ENCODE measurements at places on chromosomes 5 and 9.

DNA sequence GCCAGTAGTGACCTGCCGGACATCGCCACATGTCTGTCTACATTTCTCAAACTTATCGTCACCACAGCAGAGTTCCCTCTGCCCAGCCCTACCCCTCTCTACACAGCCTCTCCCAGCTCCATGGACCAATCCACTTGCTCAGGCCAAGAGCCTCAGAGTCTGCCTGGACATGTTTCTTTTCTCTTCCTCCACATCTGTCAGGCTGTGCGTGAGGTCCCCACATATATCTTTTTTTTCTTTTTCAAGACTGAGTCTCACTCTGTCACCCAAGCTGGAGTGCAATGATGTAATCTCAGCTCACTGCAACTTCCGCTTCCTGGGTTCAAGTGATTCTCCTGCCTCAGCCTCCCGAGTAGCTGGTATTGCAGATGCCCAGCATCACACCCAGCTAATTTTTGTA is 62.7 kb upstream of the GGTA1 start:
- no peak for DNase-seq

- DNase-seq = peak; percentile 92
These were observed 21.3 kb downstream of the WNK2 start for GRCh38 chr9:93205045-93205768.

DNA sequence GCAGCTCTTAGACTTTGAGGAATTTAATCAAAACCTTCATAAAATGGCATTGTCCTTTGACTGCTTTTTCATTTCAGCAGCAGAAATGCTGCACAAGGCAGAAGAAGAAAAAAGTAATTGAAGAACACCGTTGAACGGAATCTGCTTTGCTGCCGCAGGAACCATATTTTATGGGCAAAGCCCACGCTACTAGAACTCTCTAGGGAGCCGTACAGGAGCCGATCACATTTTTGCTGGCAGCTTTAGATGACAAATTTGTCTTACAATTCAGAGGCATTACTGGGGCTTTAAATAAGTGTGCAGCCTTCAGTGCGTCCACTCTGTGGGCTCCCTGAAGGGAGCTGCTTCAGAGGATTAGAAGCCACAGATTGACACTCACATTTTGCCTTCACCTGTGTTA is 5.4 kb downstream of the CFAP90 start:
- DNase-seq = no peak

DNA sequence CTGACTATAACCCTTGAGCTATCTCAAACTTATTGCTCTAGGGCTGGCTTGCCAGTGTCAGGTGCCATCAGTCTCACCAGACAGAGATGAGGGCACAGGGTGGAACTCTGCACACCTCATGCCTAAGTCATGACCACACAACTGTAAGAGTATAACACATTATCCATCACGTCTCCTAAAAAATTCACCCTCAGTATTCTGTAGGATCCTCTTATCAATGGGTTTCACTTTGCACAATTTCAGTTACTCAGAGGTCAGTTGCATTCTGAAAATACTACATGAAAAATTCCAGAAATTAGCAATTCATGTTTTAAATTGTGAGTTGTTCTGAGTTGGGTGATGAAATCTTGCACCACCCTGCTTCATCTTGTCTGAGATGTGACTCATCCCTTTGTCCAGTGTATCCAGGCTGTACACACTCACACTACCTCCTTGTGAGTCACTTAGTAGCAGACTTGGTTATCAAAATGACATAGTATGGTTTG is 690.9 kb upstream of the CDH18 start:
- no peak for DNase-seq

- no peak for DNase-seq
These were observed 7.0 kb downstream of the FAM53C start for GRCh38 chr5:138344887-138345622.

GRCh38 chr9:129317179-129318011 is 139.3 kb upstream of the IER5L start:
- DNase-seq = peak; percentile 72

GRCh38 chr9:107620801-107621200 is 131.2 kb upstream of the KLF4 start:
- DNase-seq = no peak

GRCh38 chr9:123718188-123718587 is 211.7 kb downstream of the DENND1A start:
- no peak for DNase-seq

GRCh38 chr5:1312993-1313833 is 18.3 kb upstream of the TERT start:
- DNase-seq = peak; percentile 88

- DNase-seq = no peak
These were observed 77.5 kb upstream of the ZNF169 start for GRCh38 chr9:94181408-94182181.

DNA sequence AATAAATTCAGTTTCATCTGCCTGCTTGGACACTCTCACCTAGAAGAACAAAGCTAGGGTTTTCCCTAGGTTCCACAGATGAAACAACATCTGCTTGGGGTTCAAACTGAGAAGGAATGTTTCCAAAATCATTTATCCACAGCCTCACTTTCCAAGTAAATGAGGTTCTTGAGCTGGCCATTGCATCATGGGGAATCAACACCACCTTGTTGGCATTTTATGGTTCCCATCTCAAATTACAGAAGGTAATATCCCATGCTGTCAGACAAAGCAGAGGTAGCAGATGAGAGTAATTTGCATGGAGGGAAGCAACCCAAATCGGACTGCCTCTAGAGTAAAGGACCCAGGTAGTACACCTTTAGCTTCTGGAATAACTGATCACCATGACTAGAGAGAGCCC is 10.5 kb upstream of the NR4A3 start:
- DNase-seq = no peak

GRCh38 chr5:151154931-151155774 is 2.4 kb downstream of the ANXA6 start:
- DNase-seq = no peak

GRCh38 chr5:61253547-61253946 is 78.5 kb upstream of the ZSWIM6 start:
- no peak for DNase-seq

GRCh38 chr9:34097865-34098264 is 28.6 kb downstream of the DCAF12 start:
- DNase-seq = no peak

DNA sequence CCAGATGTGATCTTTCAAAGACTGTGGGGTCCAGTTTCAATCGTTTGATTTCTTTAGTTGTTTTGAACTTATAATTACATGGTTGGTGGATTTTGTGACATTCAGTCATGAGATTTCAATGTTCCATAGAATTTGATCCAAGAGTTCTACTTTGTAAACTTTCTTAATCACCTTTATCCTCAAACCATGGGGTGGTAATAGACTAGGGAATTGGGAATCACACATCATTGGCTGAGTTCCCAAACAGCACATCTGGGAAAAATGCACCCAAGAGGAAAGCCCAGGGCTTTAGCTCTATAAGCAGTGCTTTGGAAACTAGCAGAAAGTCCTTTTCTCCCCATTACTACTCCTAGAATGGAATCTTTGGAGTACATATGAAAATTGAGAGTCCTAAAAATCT is 177.6 kb downstream of the NNT start:
- DNase-seq = no peak

- no peak for DNase-seq
These were observed 545.8 kb downstream of the CSNK1G3 start for GRCh38 chr5:124057724-124058231.

- no peak for DNase-seq
These were observed 77.7 kb downstream of the FOXD1 start for GRCh38 chr5:73370640-73371583.

- DNase-seq = no peak
These were observed 337.4 kb downstream of the GLIS3 start for GRCh38 chr9:3962496-3962895.

DNA sequence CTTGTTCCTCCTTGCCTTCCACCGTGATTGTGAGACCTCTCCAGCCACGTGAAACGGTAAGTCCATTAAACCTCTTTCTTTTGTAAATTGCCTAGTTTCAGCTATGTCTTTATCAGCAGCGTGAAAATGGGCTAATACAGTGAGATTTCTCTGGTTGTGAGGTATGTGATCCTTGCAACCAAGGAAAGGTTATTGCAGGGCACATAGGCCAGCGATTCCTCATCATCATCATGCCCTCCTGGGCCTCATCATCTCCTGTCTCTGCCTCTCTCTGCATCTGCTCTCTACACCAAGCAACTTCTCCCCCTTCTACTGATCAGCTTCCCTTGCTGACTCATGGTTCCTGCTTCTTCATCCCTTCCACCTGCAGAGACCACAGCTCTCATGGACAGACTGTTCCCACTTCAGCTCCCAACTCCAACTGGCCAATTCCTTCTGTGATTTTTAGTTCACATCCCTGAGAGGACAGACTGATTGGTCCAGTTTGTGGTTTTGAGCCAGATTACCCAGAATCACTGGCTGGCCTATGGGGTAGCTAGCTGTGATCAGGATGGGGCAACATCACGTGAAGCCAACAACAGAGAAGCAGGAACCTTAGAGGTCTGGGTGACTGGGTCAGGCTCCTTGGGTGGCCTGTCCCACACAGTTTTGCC is 53.1 kb downstream of the LIX1 start:
- DNase-seq = no peak

DNA sequence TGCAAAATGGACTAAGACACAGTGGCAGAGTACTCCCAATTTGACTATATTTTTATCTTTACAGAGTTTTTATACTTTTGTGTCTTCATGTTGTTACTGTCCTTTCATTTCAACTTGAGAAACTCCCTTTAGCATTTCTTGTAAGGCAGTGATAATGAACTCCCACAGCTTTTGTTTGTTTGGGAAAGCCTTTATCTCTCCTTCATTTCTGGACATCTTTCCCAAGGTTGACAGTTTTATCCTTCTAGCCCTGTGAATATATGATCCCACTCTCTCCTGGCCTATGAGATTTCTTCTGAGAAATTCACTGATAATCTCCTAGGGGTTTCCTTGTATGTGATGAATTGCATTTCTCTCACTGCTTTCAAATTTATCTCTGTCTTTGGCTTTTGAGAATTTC is 9.2 kb upstream of the SARDH start:
- DNase-seq = no peak

DNA sequence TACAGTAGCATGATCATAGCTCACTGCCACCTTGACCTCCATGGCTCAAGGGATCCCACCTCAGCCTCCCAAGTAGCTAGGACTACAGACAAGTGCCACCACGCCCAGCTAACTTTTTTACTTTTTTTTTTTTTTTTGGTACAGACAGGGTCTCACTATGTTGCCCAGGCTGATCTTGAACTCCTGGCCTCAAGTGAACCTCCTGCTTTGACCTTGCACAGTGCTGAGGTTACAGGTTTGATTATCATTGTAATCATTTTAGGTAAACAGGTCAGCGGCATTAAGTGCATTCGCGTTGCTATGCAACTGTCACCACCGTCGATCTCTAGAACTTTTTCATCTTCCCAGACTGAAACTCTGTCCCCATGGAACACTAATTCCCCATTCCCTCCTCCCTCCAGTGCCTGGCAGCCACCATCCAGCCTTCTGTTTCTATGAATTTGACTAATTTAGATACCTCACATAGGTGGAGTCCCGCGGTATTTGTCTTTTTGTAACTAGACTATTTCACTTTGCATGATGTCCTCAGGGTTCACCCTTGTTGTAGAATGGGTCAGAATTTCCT is 5.8 kb upstream of the CARD19 start:
- peak; percentile 6 for DNase-seq

GRCh38 chr9:33187519-33188218 is 20.5 kb upstream of the B4GALT1 start:
- DNase-seq = no peak

GRCh38 chr5:179118338-179118737 is 58.2 kb downstream of the ZNF354C start:
- DNase-seq = no peak

GRCh38 chr9:37032713-37033112 is 1.4 kb downstream of the PAX5 start:
- no peak for DNase-seq

GRCh38 chr5:43061352-43062075 is 21.4 kb upstream of the ANXA2R start:
- DNase-seq = no peak

- peak; percentile 27 for DNase-seq
These were observed 20.0 kb upstream of the PITX1 start for GRCh38 chr5:135053989-135054388.

- DNase-seq = no peak
These were observed 746.7 kb upstream of the TYRP1 start for GRCh38 chr9:11946531-11946930.

DNA sequence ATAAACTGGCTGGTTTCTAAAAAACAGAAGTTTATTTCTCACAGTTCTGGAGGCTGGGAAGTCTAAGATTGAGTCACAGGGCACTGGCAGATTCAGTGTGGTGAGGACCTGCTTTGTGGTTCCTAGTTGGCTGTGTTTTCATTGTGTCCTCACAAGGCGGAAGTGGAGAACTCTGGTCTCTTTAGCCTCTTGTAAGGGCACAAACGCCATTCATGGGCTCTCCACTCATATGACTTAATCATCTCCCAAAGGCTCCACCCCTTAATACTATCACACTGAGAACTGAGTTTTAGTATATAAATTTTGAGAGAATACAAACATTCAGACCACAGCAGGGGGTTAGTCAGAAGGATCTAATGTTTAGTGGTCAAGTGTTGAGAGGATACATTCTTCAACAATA is 208.2 kb downstream of the SEC61B start:
- DNase-seq = no peak

- no peak for DNase-seq
These were observed 23.2 kb downstream of the CDK5RAP2 start for GRCh38 chr9:120556775-120557174.

DNA sequence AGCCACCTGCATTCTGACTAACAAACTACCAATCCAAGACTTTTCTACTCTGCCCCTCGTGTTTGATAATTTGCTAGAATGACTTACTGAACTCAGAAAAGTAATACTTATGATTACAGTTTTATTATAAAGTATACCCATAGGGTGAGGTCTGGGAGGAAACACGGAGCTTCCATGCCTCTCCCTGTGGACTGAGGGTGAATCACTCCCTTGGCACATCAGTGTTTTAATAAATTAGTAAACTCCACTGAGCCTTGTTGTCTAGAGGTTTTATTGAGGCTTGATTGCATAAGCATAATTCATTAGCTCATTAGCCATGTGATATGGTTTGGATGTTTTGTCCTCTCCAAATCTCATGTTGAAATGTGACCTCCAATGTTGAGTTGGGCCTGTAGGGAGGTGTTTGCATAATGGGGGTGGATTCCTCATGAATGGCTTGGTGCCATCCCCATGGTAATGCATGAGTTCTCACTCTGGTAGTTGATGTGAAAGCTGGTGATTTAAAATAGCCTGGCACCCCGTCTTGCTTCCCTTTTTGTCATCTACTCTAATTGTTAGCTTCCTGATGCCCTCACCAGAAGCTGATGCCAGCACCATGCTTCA is 233.6 kb upstream of the TRPC7 start:
- DNase-seq = no peak

DNA sequence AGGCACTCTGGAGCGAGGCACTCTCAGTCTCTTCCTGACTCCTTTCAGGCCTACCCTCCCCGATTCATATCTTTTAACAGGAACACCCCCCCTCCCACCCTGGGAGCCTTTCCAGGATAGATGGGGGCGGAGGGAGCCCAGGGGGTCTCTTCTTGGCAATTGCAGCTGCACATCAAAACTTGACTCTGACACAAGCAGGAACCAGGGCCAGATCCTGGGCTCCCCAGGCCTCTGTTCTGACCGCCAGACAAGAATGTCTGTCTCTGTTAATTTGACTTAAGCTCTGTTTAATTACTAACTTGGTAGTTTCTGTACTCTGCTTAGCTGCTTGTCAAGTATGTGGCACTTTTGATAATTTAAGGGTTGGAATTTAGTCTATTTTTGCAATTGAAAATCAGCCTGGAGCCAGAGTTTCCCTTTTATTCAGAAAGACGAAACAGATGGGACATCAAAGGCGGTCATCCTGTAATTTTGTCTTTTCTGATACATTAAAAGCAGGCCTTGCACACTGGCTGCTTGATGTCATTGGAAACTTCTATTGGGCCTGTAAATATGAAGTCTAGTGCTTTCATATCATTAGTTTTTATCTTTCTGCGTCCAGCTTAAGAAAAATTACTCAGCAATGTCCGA is 43.3 kb downstream of the ACTL7B start:
- no peak for DNase-seq
